ENCODE measurements at places on chromosomes 7 and 10.

DNA sequence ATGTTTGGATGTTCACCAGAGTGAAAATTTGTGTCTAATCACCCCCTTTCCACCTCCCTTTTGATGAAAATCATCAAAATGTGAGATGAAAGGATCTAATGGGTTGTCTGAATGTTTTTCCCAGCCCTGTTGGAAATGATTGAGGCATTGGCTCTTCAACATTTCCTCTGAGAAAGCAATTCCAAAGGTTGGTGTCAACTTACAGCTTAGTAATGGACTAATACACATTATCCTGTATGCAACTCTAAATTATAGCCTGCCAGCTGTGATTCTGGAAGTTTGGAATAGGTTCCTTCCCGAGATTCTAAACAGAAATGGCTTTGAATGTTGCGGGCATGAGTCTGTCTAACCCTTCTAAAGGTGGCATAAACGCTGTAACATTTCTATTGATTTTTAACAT lies 152.9 kb downstream of the DYNC1I1 start:
- DNase-seq, result no peak

GRCh38 chr10:1149793-1150637 lies 93.8 kb downstream of the WDR37 start:
- peak; percentile 34 for DNase-seq

- no peak for DNase-seq
Observed at GRCh38 chr7:16271355-16271915, 149.9 kb downstream of the CRPPA start.

DNA sequence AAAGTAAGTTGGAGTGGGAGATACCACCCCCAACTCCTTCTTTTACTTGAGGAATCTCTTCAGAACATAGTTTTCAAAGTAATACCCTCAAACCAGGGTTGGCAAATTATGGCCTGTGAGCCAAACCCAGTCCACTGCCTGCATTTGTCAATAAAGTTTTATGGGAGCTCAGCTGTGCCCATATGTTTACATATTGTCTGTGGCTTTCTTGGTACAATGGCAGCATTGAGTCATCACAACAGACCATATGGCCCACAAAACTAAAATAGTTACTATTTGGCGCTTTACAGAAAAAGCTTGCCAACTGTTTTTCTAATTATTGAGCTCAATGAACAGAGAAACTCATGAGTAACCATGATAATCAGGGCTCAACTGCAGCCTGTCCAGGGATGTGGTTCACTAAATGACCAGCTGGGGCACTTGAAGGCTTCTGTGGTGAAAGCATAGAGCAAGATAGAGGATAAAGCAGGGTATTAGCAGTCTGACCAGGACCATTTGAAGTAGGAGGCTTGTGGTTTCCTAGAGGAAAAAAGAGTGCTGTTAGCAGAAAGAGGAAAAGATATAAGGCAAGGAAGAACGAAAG lies 196.0 kb upstream of the GRB10 start:
- DNase-seq, result no peak

- no peak for DNase-seq
Observed at GRCh38 chr7:142587578-142588191, 161.6 kb upstream of the PRSS1 start.

- no peak for DNase-seq
Observed at GRCh38 chr7:132825932-132826835, 249.9 kb upstream of the PLXNA4 start.

GRCh38 chr10:123357421-123357930 lies 203.3 kb downstream of the BUB3 start:
- peak; percentile 61 for DNase-seq

- DNase-seq, result no peak
Observed at GRCh38 chr7:117347962-117348672, 25.3 kb upstream of the WNT2 start.

Measured in ecto neural progenitor cell (in vitro differentiated cells).